Neural progenitor cell (in vitro differentiated cells): ENCODE measurements at places on chromosomes 3 and 15. TPM values are rescaled to one million over a fixed set of nuclear protein-coding genes. Genes with fewer than 3 reads are reported as not detected.

Gene FANCD2
- total RNA-seq: 85.0 and 117 TPM in 2 replicates

- no peak overlapping the region for H3K4me3 ChIP-seq
- H3K4me1 ChIP-seq: peaks cover 13% of the 10 kb centered on the region
- H3K27ac ChIP-seq: no peak overlapping the region
These were observed 22.2 kb upstream of the EID1 start for GRCh38 chr15:48855501-48856440.

- no peaks in the 10 kb centered on the region for H3K4me1 ChIP-seq
- no peak for DNase-seq
- H3K27me3 ChIP-seq: no peaks in the 10 kb centered on the region
- H3K36me3 ChIP-seq: no peaks in the 10 kb centered on the region
- no peak overlapping the region for H3K4me3 ChIP-seq
These were observed 1255.7 kb downstream of the ZPLD1 start for GRCh38 chr3:103690536-103690935.

Gene TUSC7
- not detected in 2 replicates for total RNA-seq

Gene PAQR9
- total RNA-seq: 1.7 and 2.2 TPM in 2 replicates

DNA sequence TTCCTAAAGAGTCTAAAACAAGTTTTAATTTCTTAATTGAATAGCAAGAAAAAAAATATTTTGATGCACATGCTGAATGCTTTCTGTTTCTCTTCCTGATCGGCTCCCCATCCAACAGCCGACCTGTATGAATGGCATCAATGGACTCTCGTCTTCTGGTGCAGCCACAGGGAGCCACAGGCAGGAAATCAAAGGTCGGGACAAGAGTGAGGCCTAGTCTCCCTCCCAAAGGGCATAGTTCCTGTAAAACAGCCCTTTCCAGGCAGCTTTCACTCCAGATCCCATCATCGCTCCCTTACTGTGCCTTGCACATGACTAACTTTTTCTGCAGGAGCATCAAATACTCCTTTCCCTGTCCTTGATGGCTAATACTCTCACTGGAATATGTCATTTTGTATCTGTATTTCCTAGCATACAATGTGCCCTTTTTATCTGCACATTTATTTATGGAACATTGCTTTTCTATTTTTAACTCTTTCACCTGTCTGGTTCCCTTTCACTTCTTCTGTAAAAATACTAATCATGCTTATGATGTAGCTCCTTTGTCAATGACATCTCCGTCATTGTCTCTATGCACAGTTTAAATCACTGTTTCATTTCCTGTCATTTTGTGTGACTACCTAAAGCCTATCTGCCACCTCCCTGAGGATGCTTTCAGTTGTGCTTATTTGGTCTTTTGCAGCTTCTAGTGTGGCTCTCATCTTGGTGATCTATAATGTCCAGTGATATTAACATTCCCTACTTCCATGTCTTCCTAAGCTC is 326.2 kb downstream of the CTNNB1 start:
- H3K4me1 ChIP-seq: peaks cover 14% of the 10 kb centered on the region
- H3K27me3 ChIP-seq: no peaks in the 10 kb centered on the region
- no peaks in the 10 kb centered on the region for H3K36me3 ChIP-seq
- H3K4me3 ChIP-seq: no peak overlapping the region
- DNase-seq: peak; percentile 11
- H3K27ac ChIP-seq: no peak overlapping the region

GRCh38 chr3:46892285-46893145 is 15.0 kb downstream of the PTH1R start:
- H3K4me1 ChIP-seq: no peaks in the 10 kb centered on the region
- peaks cover 80% of the 10 kb centered on the region for H3K27me3 ChIP-seq
- H3K27ac ChIP-seq: no peak overlapping the region
- H3K36me3 ChIP-seq: no peaks in the 10 kb centered on the region
- DNase-seq: peak; percentile 93
